Omental fat pad (tissue), 4 donors: ENCODE measurements at places on chromosomes 4 and X.

DNA sequence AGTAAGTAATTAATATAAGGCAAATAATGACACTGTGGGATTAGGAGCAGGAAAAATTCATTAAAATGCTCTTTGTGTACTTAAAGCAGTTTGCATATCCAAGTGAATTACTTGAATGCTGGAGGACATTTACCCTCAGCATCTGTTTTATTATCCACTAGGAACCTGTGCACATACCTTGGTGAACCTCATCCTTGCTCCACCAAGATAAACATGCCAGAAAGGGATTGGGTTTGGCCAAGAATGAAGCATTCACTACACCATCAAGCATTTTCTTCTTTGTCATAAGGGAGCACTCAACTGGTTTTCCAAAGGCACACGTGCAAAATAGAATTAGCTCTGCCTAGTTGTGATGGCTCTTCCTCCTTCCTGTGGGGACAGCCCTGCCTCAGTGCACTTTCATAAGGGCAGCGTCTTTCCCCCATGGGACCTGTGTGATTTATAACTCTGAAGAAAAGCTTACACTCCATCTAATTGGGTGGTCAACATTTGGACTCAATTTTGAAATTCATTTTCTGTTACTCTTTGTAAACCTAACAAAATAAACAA is 291.7 kb downstream of the USP46 start:
- DNase-seq: no peak

DNA sequence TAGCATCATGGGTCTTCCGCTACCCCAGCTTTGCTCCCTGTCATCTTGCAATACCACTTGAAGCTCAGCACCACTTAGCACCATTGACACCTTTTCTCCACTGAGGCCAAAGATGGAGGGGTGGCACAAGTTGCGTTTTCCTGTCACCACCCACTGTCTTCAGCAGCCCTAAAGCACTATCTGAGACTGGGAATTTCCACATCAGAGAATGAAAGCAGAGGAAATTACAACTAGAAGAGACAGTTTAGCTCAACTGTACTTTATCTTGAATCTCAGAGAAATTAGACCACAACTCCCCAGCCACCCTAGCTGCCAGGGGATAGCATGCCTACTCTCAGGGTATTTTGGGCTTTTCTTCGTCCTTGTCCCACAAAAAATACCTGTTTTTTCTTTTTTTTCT is 111.0 kb downstream of the DDIT4L start:
- no peak for DNase-seq

DNA sequence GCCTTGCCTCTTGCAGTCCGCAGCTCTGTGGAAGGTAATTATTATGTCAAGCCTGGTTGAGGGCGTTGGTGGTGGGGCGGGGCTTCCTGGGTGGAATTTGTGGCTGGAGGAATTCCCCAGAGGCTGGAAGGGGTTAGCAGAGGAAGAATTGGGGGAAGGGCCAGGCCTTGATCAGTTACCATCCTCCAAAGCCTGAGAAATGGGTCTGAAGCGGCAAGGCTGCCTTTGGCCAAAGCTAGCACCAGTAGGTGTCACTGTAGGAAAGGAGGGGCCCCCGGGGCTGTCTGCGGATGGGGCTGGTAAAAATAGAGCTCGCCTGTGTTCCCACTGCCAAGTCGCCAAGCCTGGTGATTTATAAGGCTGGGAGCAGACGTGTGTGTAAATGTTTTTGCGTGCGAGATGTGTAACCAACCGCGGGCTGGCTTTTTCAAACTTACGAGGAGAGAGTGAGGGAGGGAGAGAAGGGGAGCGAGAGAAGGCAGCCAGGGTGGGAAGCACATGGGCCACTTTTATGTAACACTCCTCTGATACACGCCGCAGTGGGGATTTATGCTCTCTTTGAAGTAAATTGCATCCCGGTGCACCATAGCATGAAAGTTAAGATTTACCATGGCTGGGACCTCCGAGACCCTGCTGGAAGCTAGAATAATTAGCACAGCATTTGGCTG is 367.0 kb downstream of the BCOR start:
- peak; percentile 27 for DNase-seq

DNA sequence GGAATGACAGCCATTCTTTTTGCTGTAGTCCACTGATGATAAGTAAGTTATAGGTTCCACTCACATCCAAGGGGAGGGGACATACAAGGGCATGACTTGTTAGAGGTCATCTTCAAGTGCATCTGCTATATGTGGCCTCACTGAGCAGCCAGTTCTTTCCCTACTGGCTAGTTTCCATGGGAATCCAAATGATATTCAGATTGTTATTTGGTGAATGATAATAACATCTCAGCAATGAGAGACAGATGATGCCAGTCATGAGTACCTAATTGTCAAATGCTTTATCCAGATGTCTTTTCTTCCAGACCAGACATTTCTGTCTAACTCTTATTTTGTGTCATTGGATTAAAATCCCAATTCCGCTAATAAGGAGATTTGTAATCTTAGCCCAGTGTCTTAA is 460.4 kb upstream of the BOD1L1 start:
- no peak for DNase-seq

- no peak for DNase-seq
These were observed 210.2 kb downstream of the COX7B2 start for GRCh38 chr4:46698891-46699290.

- no peak for DNase-seq
These were observed 980 bp upstream of the FHDC1 start for GRCh38 chr4:152935143-152935542.

GRCh38 chr4:31999848-32000247 is 1279.7 kb downstream of the PCDH7 start:
- DNase-seq: no peak

DNA sequence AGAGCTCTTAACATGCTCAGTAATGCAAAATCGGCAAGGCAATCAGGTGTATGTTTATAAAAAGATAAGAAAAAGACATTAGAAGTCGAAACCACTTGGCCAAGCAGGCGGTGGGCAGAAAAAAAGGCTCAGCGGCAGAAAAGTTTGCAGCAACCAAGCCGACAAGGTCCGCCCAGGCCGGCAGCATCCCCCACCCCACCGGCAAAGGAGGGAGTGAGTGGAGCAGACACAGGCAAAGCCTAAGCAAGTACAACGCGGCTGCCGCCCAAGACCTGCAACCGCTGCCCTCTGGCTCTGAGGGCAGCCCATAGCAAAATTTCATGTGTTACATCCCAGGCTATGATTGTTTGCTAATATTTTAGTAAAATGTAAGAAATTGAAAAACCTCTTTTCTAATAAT is 125.4 kb upstream of the ZCCHC13 start:
- DNase-seq: no peak

GRCh38 chr4:85166318-85166717 is 199.8 kb upstream of the WDFY3 start:
- DNase-seq: no peak

DNA sequence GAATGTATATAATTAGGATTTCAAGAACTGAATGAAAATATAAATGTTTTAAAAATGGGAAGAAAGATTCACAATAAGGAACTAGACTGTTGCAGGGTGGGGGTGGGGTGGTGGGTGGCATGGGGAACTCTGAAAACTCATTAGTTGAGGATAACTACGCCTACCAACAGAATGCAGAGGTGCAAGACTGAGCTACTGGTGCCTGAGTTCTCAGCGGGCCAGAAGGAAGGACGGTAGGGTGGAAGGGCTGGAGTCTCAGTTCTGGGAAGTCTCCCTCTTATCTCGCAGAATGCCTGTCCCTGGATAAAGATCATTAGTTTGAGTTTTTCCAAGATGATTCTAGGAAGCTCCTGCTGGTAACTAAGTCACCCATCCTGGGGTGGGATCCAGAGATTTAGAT is 1.3 kb upstream of the SOD3 start:
- no peak for DNase-seq

DNA sequence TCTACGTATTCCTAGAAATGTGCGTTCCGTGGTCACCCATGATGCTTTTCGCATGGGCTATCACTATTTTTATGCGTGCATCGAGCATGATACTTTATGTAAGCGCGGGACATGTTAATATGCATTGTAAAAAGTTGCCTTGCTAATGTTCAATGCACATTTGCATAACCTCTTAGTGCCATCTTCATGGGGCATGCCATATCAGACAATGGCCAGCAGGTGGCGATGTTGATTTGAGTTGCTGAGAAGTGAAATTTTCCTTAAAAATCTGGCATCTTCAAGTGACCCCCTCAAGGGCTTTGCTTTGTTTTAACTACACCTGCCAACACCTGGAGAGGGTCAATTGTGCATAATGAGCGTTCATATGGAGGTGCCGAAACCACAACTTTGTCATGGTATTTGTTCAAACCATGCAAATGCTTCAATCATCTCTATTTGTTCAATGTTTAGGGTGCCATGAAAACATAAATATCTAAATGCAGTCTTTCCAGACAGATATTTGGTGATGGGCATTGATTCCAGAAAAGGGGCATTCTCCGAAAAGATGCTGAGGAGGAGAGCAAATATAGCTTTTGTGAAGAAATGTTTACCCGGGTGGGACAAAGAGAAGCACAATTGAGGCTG is 833.9 kb upstream of the PRKX start:
- DNase-seq: no peak

GRCh38 chr4:120065974-120066516 is 603 bp downstream of the MAD2L1 start:
- DNase-seq: no peak

GRCh38 chr4:13430834-13431568 is 53.1 kb downstream of the RAB28 start:
- DNase-seq: no peak

DNA sequence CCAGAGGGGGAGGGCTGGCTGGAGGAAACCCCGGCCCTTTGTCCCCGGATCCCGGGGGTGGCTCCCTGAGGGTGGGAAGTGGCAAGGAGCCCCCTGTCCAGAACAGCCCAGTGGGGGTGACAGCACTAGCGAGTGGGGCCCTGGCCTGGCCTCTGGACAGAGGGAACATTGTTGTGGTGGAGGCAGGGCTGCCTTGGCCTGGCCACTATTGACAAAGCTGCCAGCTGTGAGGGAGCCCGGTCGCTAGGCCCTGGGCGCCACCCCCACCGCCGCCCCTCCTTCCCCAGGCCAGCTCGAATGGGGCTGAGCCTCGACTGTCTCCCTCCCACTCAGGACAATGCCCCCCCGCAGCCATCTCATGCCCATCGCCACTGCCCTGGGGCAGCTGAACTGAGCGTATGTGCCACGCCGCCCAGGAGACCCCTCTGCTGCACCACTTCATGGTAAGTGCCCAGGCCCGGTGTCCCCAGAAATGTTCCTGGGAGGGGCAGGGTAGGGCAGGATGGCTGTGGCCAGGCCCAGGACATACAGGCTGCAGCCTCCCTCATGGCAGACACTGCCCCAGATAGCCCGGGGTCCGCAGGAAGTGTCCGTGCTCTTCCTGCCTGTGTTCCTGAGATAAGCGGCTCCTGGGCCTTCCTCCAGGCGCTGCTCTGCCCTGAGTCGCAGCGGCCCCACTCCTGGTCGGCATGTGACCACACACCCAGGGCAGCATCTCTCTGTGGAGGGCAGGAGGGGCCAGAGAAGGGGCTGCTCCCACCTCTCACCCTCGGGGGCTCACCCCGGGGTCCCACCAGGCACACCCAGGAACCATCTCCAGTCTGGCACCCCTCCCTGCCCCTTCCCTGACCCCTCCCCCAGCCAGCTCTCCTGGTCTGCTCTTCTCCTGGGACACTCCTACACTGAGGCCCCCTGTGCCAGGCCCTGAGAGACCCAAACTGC is 1.4 kb downstream of the PLXNB3 start:
- DNase-seq: no peak

DNA sequence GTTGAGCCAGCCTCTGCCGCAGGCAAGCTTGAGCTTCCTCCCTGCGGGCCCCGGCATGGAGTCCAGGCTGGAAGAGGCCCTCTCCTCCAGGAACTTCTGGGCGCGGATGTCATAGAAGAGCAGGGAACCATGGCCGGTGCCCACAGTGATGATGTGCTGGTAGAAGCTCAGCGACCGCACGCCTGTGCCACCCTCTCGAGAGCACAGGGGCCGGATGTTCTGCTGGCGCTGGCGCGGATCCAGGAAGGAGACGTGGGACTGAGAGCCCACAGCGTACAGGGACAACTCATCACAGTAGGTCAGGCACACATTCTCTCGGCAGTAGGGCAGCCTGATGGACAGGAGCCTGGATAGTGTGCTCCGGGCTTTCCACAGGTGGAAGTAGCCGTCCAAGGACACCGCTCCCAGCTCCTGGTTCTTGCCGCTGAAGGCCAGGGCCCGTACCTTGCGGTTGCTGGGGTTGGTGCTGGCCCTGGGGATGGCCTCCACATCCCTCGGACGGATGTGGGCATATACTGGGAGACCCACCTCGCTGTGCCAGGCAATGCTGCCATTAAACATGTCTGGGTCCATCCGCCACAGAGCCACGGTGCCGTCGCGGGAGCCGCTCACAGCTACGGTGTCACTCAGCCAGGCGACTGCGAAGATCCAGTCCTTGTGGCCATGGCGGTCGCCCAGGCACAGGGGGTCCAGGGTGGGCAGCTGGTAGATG is 1.2 kb downstream of the DCAF12L2 start:
- no peak for DNase-seq

GRCh38 chr4:95599777-95600400 is 51.1 kb upstream of the UNC5C start:
- DNase-seq: no peak

DNA sequence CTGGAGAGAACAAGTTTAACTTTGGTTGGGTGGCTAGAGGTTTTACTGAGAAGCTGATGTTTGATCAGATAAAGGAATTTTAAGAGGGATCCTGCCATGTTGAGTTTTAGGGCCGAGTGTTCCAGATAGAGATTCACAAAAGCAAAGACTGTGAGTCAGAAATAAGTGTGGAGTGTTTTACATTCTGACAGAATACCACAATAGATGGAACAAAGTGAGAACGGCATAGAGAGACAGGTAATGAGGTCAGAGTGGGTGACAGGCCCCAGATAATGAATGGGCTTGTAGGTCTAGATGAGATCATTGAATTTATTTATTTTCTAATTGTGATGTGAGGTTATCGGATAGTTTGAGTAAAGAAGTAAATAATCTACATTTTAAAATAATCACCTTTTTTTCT is 502.6 kb downstream of the EPHA5 start:
- DNase-seq: no peak

DNA sequence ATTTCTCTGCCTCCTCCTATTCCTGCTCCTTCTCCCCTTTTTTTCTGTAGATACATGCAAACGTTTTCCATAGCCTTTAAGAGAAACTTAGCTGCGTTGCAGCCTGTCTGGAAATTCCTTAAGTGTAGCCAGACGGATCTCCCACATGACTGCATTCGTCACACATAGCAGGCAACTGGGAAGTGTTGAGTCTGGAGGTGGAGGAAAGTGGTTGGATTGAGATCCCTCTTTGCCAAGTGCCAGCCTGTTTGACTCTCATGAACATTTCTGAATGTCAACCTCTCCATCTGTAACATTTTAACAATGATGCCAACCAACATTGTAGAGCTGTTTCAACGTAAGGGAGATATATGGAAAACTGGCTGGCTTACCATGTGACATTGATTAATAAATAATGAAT is 45.1 kb upstream of the FAM9A start:
- DNase-seq: no peak

DNA sequence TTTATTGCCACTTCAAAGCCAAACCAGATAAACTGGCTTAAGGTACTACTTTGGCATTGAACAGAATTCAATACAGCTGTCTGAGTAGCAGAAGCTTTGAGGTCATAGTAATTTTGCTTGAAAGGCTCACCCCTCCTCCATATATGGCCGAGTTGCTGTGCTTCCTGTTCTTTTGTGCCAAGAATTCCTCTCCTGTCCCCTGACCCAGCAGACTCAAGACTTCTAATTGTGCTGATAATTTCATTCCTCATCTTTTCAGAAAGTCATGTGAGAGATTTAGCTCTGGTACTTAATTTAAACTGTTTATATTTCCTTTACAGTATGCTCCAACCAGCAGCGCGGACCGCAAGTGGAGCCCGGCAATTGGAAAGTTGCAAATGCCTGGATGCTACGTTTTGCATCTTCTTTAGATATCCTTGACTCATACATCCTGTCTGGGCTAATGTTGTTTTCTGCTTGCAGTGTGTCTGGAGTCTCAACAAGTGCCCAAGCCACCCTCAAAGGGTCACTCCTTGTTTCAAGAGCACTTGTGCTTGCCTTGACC is 373.4 kb downstream of the PDGFC start:
- no peak for DNase-seq
